AML-193 (cell line): ENCODE measurements at places on chromosomes 16 and 17.
A peak's percentile ranks its signal among the peaks of the same experiment; 100 is the strongest.

DNA sequence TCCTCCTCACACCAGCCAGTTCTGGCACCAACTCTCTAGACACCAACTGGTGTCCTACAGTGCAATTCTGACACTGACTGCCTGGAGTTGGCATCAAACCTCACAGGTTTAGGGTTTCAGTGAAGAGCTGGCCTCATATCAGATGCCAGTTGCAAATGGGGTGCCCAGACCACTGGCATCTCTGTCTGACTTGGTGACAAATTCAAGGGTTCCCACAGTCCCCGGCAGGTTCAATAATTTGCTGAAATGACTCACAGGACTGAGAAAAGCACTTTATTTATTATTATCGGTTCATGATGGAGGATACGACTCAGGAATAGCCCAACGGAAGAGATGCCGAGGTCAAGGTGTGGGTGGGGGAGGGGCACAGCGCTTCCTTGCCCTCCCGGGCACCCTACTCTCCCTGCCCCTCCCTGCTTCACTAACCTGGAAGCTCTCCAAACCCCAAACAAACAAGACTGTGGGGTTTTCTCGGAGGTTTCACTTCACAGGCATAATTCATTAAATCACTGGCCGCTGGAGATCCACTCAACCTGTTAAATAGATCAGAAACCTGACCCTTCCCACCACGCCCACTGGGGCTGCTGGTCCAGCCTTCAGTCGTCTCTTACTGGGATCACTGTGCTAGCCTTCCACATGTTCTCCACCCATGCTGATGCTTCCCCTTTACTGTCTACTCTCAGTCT, 1.7 kb upstream of the NLRP1 start:
- DNase-seq = no peak

GRCh38 chr16:31487071-31487719, 4.3 kb downstream of the SLC5A2 start:
- DNase-seq = peak; percentile 29

- DNase-seq = no peak
Measured at GRCh38 chr16:86103320-86103719, 204.4 kb downstream of the IRF8 start.

GRCh38 chr16:67104845-67105244, 4.9 kb upstream of the PHAF1 start:
- DNase-seq = no peak

- no peak for DNase-seq
Measured at GRCh38 chr16:15949210-15950160, at the start of gene ABCC1. Gene ABCC1 (plus strand): TSS chr16:15949616. CDS start chr16:15949752, 136 bp downstream.
